ENCODE measurements at places on chromosomes 13 and 19.

GRCh38 chr19:38911388-38912001 is 491 bp downstream of the CCER2 start:
- DNase-seq = no peak

- DNase-seq = no peak
Observed at GRCh38 chr19:15247107-15248014, 15.1 kb upstream of the EPHX3 start.

- no peak for DNase-seq
Observed at GRCh38 chr13:112772539-112772909, 82.7 kb downstream of the ATP11A start.

- no peak for DNase-seq
Observed at GRCh38 chr19:7415163-7415856, 66.6 kb downstream of the ARHGEF18 start.

DNA sequence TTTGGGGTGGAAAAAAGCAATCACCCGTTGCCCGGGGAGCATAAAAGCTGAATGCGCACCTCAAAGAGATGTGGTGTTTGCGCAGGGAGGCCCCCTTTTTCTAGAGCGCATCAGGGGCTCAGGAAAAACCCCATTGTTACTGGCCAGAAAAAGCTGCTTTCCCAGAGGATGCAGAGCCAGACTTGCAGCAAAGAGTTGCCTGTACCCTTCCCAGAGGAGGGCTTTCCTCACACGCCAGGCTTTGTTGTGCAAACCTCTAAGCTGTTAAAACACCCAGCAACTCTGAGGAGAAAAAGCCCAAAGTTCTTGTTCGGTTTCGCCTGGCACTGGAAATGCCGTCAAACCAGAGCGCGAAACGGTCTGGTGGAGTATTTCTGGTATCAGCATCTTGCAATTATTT is 29.3 kb downstream of the GSX1 start:
- no peak for DNase-seq

DNA sequence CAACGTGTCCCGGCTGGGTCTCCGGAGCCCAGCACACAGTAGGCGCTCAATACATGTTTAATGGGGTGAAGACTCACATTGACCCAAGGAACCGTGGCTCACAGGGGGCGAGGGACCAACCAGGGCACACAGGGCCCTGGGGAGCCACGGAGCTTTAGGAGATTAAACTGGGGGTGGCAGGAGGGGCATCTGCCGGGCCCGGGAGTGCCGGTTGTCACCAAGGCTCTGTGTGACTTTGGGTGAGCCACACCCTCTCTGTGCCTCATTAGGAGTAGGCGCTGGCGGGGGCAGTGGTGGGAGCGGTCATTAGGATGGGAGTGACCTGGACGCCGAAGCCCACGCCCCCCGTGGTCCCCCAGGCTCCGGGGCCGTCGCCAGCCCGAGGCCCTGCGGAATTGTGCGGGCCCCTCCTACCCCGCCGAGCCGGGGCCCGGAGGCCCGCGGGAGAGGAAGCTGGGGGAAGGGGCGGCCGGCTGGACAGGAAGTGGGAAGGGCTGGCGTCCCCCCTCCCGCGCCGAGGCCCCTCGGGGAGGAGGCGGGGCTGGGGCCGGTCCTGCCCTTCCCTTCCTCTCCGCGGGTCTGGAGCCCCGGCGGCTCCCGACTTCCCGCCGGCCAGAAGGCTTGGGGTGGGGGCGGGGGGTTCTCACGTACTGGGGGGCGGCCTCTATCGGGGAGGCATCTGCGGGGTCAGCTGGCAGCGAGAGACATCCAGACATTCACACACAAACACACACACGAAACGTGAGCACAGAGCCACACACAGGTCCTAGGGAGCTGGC is 1.8 kb upstream of the SSBP4 start:
- DNase-seq = no peak

DNA sequence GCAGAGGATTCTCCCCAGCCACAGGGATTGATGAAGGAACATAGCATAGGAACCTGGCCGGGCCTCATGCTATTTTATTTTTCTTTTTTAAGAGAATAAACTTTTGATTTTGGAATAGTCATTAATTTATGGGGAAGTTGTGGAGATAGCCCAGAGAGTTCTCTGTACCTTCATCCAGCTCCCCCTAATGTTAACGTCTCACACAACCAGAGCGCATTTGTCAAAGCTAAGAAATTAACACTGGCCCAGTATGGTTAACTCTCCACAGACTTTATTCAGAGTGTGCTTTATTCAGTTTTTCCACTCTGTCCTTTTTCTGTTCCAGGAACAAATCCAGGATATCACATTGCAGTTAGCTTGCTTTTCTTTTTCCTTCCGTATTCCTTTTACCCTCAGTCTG is 59.4 kb downstream of the RGCC start:
- DNase-seq = no peak

- DNase-seq = no peak
Observed at GRCh38 chr13:63308549-63309165, 1893.0 kb upstream of the PCDH20 start.

DNA sequence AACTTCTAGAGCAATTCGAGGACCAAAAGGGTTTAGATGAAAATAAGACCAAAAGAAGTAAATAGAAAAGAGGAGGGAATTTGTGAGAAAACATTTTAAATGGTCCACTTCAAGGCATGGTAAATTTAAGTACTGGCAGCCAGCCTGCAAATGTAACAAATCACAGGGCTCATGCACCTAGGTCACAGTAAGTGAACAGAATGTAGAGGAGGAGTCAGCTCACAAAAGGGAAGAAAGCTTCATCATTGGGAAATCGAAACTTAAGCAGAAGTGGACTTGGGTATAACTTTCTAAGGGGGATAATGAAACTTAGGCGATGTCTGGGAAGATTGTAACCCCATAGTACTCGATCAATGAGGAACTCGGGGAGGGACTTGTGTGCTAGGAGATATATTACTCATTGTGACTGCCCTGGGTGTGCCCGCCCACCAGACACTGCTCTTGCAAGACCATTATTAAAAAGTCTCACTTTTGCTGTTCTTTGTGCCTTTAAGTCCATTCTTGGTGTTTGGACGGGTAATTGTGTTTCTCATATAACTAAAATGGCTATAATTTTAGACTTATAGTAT is 1053.6 kb upstream of the MIR17HG start:
- DNase-seq = no peak

DNA sequence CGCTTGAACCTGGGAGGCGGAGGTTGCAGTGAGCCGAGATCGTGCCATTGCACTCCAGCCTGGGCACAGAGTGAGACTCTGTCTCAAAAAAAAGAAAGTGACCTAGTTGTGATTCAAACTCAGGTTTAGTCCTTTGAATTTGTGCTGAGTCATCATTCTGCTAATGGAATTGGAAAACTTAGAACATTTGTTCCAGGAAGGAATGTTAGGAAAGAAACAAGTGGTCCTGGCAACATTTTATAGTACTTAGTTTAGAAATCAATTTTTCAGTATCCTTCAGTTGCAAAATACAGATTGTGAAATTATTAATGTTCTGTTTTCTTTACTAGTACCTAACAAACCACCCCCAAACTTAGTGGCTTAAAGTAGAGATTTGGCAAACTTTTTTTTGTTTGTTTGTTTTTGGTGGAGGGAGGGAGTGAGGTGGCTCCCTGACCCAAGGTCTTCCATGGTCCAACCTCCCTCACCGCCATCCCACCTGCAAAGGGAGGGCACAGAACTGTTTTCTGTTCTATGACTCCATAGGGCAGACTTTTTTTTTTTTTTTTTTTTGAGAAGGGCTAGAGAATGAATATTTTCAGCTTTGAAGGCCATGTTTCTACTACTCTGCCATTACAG is 9.2 kb upstream of the SULT2A1 start:
- DNase-seq = no peak

GRCh38 chr13:109577191-109577700 is 209.1 kb downstream of the IRS2 start:
- DNase-seq = no peak

- DNase-seq = no peak
Observed at GRCh38 chr19:16797876-16798275, 31.3 kb upstream of the SIN3B start.

- no peak for DNase-seq
Observed at GRCh38 chr19:677201-677600, 1.0 kb downstream of the FSTL3 start.

DNA sequence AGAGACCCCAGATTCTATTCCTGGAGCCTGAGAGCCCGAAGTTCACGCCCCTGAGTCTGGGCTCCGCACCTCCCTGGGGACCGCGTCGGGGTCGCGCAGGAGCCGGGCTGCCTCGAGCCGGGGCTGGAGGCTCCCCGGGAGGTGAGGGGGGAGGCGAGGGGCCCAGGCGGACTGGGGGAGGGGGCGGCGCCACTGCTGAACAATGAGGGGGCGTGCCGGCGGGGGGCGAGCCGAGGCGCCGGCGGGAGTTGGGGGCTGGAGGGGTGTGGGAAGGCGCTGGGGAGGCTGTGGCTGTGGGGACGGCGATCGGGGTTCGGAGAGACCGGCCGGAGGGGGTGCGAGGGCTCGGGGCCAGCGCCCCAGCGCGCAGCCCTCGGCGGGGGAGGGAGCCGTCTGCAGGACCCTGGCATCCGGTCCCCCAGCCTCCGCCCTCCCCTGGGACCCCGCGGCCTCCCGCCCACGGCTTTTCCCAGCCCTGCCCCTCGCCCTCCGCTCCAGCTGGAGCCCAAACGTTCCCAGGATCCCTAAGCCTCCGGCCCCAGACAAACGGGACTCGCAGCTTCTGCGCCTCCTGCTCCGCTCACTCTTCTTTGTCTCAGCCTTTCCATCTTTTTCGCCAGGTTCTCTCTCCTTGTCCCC is 922 bp downstream of the PLEKHG2 start:
- no peak for DNase-seq

DNA sequence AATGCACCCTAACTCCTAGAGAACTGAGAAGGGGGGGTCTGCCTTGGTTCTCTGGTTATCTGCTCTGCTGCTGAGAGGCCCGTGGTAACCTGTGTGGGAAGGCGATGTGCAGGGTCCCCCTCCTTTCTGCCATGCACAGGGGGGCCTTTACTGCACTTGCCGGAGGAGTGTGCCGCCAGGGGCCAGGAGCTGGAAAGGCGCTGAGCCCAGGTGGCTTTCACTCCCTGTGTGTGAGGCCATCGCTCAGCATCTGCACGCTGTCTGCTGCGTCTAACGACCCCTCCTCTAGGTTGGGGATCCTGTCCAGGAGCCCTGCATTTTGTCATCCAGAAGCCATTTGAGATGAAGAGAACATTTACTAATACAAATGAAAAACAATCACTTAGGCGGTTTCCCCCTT is 37.0 kb upstream of the TEX29 start:
- no peak for DNase-seq

- no peak for DNase-seq
Observed at GRCh38 chr13:88066847-88067246, 395.7 kb downstream of the SLITRK5 start.

GRCh38 chr19:50516456-50516855 is 2.7 kb upstream of the ASPDH start:
- no peak for DNase-seq

GRCh38 chr13:74573654-74574053 is 439.4 kb upstream of the KLF12 start:
- no peak for DNase-seq

- no peak for DNase-seq
Observed at GRCh38 chr13:96273196-96273595, 183.3 kb downstream of the HS6ST3 start.

DNA sequence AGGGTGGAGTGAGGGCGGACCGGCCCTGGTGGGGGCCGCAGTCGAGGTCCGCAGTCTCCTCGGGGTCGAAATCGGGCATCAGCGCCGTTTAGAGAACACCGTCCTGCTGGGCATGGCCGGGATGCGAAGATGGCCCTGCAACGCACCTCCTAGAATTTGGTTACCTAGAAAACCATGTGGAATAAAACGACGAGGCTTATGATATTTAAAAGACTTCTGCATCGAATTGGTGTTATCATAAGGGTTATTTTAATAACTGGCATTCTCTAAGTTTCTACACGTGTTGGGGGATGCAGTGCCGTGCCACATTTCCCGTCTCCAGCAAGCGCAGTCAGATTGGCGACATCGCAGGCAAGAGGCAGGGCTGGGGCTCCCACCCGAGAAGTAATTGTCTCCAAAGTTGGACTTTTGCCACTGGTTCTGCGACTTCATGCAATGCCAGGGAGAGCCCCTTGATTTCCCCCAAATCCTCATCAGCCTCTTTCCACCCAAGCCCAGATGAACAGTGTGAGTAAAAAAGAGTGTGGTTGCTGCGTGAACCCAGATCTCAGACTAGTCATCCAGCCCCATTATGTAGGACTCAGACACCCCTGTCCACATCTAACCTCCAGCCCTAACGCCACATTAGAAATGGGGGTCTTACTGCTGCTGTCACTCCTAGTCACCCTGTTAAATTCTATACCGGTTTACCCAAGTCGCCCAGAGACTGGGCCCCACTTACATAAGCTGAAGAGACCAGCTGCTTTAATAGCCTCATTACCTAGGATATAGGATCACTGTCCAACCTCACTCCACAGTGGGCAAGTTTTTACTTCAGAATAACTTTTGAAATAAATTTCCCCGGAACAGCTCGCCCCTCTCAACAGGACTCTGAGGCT is 571 bp upstream of the DHRS12 start:
- no peak for DNase-seq

- DNase-seq = no peak
Observed at GRCh38 chr13:78201411-78201810, 282.8 kb upstream of the EDNRB start.

DNA sequence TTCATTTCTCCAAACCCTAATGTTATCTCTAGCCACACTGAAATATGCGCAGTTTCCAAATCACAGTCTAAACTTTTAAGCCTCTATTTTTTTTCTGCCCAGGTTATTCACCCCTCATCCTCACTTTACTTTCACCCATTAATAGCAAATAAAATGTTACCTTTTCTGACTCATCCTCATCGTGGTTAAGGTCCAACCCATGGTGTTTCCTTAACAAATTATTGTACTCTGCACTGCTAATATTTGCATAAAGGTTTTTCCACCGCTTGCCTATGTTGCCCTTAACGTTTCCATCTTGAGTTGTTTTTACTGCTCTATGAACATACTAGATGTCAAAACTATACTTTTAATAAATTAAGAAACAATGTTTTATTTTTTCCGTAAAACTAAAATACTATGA is 780.9 kb upstream of the KLHL1 start:
- DNase-seq = no peak

GRCh38 chr13:110399801-110400200 is 92.7 kb downstream of the COL4A2 start:
- no peak for DNase-seq

DNA sequence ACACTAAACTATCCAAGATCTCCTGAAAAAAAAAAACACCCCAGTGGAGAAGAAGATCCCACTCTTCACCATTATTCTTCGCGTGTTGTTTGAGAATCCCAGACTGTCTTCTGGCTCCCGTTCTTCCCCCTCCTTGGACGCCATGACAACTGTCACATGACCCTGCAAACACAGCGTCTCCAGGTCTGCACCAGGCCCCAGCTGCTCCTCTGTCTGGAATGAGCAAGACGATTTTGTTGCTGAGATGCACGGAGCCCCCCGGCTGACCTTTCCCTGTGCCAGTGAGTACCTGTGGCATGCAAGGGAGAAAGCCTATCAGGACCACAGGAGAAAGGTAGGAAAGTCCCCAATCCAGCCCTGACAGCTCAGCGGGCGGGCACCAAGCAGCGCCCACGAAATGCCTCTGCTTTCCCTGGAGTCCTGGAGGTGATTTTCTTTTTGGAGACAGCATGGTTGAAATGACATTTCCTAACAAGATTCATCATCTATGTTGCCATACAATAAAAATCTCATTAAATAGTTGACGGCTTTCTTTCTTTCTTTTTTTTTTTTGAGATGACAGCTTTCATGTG is at the start of gene CFAP97D2:
CFAP97D2 (plus strand) TSS at position 171 of the 572 bp plus-strand sequence; CDS start at position 245, 74 bp downstream.
- DNase-seq = no peak
